Fibroblast of skin of abdomen (primary cell): ENCODE measurements at places on chromosomes 12 and 14.

DNA sequence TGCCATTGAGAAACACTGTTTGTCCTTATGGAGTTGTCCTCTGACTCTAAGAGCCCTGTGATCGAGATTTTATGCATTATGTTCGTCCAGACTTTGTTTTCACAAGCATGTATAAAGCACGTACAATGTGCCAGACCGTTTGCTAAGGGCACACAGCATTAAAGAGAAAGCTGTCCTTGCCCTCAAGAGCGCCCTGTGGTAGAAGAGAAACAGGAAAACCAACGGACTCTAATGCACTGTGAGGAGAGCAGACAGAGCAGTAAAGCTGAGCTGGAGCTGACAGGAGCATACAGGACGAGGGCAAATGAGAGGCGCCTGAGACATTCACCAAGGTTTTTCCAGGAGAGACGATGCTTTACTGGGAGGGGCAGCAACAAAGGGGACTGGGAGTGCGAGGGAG lies 66.2 kb upstream of the OVCH1 start:
- DNase-seq, result no peak

GRCh38 chr12:93079271-93079670 lies 150.2 kb upstream of the EEA1 start:
- no peak for DNase-seq

GRCh38 chr14:39967885-39968284 lies 535.7 kb upstream of the FBXO33 start:
- DNase-seq, result no peak

DNA sequence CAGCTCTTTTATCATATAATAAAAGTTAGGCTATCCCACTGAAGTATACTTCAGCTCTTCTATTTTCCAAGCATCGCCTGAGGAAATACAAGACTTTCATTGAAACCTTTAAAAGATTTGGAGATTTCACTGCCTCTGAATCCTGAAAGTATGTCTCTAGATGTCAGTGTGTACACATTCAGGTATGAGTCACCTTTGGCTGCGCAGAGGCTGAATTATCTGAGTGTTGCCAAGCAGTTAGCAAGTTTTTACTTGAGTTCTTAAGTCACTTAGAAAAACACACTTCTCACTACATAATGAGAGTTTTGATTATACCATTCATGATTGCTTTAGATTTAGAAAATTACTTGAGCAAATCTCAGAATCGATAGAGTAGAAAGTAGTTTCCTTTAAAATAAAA lies 210.3 kb downstream of the TMTC2 start:
- DNase-seq, result peak; percentile 18

GRCh38 chr12:105724641-105725040 lies 394.1 kb downstream of the C12orf75 start:
- DNase-seq, result peak; percentile 60

DNA sequence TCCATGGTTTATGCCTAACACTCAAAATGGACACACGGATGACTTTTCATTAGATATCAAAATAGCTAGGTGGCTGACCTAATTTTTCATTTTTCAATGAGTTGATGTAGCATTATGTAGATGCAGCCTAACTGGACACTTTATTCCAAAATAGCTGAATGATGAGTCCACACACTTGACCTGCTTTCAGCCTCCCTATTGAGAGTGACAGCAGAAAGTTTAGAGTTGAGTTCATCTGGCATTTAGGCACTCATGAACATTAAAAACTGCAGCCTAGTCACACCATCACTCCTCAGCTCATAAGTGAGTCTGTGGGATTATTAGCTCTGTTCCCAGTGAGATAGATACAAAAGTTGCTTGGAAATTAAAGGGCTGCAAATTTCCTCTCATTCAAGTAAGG lies 307.3 kb upstream of the PRKD1 start:
- no peak for DNase-seq

- peak; percentile 66 for DNase-seq
Measured at GRCh38 chr14:89444516-89445125, 27.6 kb upstream of the FOXN3 start.

DNA sequence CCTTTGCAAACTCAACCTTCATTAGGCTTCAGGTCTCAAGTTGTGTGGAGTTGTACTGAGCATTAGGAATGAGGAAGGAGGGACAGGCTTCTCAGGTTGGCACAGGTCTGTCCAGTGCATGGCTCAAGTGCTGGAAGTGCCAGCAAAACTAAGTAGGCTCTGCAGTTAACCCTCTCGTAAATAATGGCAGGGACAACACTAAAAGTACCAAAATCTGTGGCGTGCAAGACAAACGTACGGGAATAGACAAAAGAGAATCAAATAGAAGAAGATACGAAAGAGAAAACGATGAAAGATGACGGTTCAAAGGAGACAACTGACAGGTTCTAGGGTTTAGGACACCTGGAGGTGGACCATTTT lies 612 bp downstream of the TRAPPC6B start:
- no peak for DNase-seq

- DNase-seq, result no peak
Measured at GRCh38 chr12:62654326-62655241, 188.0 kb downstream of the MON2 start.

GRCh38 chr12:51891843-51892242 lies 3.9 kb downstream of the ANKRD33 start:
- no peak for DNase-seq

DNA sequence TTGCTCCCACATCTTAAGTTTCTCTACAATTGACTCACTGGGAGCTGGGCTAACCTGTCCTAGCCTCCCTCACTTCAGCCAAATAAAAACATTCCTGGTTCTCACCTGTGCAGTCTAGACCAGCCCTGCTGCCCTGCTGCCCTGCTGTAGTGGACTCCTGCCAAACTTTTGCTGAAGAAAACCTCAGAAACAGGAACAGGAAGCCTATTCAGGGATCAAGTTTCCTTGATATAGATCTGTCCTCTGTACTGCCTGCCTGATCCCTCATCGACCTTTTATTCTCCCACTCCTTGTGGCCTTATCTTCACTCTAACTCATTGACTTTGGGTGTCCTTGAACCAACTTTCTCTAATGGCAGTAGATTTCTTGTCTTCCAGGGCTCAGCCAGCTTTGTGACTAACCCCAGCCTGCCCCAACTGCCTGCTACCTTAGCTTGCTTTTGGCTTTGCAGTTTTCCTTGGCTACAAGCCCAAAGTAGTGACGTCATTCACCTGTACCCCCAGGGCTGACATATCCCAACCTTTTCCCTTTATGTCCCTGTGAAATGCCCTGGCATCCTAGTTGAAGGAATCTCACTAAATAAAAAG lies 234.8 kb downstream of the DUSP6 start:
- DNase-seq, result no peak

DNA sequence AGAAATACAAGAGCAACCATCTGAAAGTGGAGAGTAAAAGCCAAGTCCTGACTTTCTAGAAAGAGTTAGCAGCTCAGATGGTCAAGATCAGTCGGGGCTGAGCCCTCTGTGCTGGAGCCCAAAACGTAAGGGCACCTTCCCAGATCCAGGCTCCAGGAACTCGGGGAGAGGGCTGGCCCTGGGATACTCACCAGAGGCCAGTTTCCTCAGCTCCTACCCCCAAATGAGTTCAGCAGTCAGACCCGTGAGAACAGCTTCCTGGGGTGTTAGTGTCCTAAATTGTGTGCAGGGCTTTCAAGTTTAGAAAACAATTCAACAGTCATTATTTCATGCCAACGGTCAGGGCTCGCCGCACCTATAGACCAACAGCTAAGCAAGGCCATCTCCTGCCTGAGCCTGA lies 147.6 kb upstream of the FKBP4 start:
- DNase-seq, result no peak

GRCh38 chr12:105487963-105488362 lies 157.5 kb downstream of the C12orf75 start:
- no peak for DNase-seq

- no peak for DNase-seq
Measured at GRCh38 chr12:43362910-43363694, 188.9 kb downstream of the ADAMTS20 start.

DNA sequence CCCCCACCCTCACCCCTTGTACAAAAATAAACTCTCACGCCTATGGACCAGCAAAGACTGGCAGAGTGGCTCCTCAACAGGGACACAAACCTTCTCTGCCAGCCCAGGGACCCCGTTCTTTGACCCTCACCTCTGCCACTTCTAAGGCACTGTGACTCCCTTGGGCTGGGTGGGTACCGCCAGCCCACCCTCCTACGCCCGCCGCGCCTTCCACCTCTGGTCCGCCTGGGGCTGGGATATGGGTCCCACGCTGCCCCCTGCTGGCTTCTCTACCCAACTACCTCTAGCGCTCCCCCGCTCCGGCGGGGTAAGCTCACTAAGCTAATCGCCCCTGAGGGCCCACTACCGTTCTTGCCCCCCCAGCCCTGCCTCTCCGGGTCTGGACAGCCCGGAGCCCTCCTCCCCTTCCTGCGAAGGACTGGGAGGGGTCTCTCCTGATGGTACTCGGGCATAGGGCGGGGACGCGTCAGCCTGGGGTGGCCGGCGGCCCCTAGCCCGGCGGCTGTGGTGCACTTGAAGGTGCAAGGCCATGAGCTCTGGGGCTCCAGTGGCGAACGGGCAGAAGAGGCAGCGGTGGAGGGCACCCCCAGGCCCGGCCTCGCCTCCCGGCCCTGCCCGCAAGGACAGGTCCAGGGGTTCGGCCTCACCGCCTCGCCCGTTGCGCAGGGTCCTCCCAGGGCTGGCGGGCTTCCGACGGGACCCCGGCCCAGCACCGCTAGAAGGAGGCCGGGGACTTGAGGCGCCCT lies 8.1 kb downstream of the ZNF219 start:
- no peak for DNase-seq

DNA sequence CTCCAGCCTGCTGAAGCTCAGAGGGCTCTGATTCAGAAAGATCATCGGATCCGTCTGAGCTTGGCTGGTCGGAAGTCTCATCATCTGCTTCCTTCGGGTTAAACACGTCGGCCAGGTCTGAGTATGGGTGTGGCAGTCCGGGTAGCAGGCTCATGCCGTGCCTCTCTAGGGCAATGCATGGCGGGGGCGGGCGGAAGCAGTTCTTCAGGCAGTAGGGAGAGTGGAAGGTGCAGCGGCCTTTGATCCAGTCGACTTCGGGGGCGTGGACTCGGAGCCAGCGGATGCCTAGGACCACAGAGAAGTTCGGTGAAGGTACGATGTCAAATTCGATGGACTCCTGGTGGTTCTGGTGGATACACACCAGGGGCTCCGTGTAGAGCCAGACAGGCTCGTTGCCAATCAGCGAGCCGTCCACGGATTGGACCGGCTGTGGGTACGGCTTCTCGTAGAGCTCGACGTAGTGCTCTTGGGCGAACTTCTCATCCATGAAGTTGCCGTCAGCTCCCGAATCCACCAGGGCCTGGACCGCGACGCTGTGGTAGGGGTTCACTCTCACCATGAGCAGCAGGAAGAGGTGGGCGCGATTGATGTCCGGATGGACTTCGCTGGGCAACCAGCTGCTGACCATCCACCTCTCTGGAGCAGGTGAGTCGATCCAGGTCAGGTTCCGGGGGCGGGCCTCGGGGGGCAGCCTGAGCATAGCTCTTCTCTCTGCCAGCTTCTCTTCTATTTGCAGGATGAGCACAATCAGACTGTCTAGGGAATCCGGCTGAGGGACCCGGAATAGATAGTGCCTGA lies 20.3 kb downstream of the RTL1 start:
- DNase-seq, result no peak

DNA sequence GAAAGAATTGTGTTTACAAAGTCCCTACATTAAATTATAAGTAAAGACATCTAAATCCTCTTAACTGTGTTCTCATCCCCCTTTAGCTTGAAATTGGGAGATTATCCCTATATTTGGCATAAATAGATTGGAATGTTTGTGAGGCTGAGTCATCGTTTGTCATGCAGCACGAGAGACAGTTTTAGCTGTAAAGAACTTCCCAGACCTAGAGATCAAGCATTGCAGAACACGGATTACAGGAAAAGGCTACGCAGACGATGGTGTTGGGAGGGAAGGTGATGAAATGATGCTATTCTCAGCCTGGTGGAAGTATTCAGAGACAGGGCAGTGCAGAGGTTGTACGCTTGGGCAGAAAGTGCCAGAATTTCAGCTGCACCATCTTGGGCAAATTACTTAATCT lies 93.8 kb downstream of the PTPRB start:
- peak; percentile 97 for DNase-seq

DNA sequence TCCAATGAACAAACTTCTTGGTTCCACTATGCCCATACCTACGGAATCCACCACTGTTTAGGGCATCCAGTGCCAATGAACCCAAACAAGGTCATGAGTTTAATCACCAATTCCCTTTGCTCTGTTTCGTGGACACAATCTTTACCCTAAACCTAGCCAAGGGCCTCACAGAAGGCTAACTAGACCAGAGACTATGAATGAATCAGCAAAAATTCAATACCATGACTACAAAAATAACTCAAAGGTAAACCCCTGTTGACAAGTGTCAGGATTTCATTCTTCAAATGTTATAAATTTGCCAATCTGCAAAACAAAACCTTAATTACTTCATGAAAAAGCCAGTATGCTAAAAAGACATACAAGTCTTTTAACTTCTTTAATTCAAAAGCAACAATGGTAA lies 96.7 kb downstream of the CEP128 start:
- DNase-seq, result peak; percentile 4

DNA sequence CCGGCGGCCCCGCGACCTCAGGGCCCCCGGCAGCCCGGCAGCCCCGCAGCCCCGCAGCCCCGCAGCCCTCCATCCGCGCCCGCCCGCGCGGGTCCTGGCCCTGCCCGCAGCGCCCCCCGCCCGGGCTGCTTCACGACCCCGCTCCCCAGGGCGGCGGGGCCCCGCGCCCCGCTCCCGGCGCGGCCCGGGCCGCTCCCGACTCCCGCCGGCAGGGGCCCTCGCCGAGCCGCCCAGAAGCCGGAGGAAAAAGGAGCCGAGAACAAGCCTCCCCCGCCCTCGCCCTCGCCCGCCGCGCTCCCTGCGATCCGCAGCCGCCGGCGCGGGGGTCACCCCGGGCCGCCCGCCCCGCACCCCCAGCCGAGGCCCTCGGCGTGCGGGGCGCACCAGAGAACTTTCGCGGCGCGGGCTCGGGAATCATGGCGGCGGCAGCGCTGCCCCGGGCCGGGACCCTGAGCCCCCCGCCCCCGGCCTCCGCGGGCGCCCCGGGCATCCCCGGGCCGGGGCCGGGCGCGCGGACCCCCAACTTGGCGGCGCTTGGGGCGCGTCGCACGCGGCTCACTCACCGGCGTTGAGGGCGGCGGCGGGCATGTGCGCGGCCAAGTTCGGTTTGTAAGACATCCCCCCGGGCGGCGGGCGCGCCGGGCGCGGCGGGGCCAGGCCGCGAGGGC lies 521 bp downstream of the CDK2AP1 start:
- DNase-seq, result peak; percentile 68

GRCh38 chr14:103703433-103704385 lies 11.5 kb downstream of the XRCC3 start:
- no peak for DNase-seq

DNA sequence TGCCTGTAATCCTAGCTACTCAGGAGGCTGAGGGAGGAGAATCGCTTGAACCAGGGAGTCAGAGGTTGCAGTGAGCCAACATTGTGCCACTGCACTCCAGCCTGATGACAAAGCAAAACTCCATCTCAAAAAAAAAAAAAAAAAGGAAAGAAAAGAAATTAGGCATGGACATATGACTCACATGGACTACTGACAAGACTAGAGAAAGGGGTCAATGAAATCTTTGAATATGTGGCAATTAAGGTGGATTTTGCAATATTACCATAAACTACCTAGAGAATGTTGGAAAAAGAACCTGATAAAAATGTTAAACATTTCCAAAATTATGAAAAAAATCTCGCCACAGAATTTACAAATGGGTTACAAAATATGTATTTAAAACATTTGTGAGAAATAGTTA lies 873.6 kb downstream of the C12orf50 start:
- DNase-seq, result peak; percentile 64
